D721Med (cell line): ENCODE measurements at places on chromosomes 4 and X.

- no peak for DNase-seq
Observed at GRCh38 chrX:45769761-45770582, 569.3 kb upstream of the DIPK2B start.

DNA sequence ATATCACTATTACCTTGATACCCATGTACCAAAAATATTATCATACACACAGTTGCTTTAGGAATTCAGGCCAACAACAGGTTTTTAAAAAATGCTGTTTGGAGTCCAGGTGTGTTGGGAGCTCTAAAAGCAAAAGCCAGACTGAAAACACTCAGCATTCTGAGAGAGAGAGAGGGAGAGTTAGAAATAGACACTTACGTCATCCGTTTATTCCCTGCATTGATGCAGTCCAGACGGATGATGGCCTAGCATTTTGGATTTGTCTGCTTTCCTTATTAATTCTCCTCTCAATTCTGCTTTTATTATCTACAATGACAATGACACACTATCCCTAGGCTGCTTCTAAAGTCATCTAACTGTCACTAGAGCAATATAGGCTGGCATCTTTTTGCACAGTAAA lies 358.3 kb upstream of the BOD1L1 start:
- no peak for DNase-seq

GRCh38 chr4:1599026-1599481 lies 85.1 kb downstream of the FAM53A start:
- DNase-seq = no peak

DNA sequence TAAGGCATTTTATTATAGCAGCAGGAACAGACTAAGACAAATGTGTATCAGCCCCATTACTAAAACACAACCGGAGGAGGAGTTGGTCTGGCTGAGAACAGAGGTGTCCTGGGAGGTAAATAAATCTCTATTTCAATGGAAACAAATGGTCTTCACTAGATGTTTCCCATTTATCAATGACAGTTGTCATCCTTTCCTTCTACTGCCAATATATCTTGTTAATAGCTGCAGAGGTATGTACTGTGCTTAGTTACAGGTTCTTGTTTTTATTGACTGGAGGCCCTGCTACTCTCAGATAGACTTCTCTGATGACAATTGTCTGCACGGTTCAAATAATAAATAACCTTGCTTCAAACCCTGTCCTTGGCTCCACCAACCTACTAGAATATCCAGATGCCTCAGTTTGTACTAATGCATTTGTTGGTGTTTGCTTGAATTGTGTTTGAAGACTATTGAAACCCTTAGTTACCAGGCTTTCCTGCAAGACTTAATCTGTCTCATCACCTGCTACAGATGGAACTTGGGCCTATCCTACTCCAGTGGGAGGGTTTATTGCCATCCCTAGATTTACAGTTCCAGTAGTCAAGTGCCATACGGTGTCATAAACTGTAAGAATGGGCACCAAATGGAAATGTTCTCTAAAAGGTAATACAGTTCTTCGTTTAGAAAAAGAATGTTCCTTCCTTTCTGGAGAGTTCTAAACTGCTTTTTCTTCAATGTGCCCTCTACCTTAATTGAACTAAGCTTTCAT lies 29.8 kb upstream of the HPGDS start:
- no peak for DNase-seq

DNA sequence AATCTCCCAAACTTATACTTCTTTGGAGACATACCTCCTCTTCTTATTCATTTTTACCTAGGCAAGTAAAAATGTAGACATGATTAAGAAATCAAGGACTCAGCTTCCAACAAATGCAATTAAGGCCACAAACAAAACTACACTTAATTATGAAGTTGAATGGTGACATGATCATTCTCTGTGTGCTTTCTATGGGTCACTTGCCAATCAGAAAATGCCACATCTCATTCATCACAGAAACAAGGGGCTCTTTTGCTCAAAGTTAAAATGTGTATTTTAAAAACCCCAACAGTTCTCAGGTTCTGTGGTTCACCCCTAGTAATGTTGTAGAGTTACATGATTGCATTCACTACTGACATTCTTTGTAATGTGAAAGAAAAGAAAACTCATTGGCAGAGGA lies 273.5 kb downstream of the DCHS2 start:
- DNase-seq = no peak

GRCh38 chr4:33080275-33080674 lies 2360.1 kb downstream of the PCDH7 start:
- no peak for DNase-seq

DNA sequence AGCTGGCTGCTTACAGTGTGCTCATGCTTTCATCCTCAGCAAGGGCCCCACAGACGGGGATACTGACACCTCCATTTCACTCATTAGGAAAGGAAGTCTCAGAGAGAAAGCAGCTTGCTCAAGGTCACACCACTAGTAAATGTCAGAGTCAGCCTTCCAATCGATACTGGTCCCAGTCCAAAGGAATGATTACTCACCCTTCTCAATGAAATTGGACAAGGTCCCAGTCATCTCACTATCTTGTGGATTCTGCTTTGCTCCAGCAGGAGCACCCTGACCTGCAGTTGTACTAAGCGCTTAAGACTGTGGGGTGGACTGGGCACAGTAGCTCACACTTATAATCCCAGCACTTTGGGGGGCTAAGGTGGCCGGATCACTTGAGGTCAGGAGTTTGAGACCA lies 132.2 kb upstream of the SLC34A2 start:
- DNase-seq = no peak
